ENCODE measurements at places on chromosomes 11 and 22.

- no peak for DNase-seq
Observed at GRCh38 chr22:50176850-50177536, 6.5 kb downstream of the PANX2 start.

DNA sequence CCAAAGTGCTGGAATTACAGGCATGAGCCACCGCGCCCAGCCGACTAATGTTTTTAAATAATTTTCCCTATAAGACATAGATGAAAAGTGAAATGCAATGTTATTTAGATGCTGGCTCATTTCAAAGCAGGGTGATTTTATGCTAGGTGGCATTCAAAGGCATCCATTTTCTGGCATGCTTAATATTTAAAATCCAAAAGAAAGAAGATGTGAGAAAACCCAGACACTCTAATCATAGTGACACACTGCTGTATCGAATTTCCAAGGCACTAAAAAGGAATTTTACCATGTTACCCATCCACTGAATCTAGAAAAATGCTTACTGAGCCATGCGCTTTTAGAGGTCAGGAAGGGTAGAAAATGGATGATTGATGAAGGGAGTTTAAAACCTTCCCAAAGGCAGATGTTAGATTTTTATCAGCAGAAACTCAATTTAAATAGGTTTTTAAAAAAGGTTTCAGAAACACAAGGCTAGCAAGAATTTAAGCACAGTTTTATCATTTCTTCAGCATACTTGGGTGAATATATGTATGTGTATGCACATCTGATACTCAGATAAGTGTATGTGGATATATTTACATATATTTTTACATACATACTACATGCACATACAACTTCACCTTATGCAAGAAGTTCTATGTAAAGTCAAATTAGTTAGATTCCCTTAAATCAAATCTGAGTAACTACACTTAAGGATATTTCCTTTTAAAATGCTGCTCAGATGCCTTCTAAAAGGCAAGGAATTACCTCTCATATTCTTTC is 24.1 kb upstream of the CCDC89 start:
- DNase-seq = no peak

DNA sequence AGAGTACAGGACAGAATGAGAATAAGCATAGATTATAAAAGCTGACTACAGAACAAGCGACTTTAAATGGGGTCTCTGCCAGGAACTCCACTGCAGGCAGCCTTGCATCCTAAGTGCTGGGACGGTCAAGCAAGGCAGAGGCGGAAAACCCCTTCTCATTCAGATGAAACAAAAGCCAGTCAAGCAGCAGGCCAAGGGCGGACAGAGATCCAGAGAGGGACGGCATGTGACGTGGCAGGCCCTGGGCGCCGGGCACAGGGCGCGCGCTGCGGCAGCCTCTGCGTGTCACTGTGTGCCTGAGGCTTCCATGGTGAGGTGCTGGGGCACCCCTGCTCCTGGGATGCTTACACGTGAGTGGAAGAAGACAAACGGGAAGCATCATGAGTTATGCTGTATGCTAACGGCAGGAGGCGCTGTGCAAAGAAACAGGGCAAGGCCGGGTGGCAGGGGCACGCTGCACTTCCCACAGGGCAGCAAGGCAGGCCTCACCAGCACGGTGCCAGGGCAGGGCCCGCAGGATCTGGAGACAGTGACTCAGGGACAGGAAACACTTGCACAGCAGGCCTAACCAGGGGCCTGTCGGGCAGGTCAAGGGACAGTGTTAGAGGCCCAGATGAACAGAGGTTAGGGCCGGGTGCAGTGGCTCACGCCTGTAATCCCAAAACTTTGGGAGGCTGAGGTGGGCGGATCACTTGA is 6.2 kb downstream of the TOLLIP start:
- DNase-seq = no peak

DNA sequence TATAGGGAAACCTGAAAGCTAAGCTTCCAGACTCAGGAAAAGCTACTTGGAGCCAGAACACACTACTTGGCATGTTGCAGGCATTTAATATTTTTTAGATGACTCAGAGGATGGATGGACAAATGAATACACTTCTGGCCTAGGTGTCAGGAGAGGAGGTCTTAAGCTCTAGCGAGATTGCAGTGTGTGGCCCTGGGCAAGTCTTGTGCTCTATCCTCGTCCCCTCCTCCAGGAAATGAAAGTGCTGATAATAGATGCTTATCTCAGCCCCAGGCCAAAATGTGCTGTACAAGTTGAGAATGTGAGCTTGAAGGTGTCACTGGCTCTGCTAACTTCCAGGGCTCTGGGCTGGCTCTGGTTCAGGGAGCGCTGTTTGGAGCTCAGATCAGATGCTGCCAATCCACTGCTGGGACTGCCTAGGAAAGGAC is 136.3 kb downstream of the PKNOX2 start:
- DNase-seq = no peak

DNA sequence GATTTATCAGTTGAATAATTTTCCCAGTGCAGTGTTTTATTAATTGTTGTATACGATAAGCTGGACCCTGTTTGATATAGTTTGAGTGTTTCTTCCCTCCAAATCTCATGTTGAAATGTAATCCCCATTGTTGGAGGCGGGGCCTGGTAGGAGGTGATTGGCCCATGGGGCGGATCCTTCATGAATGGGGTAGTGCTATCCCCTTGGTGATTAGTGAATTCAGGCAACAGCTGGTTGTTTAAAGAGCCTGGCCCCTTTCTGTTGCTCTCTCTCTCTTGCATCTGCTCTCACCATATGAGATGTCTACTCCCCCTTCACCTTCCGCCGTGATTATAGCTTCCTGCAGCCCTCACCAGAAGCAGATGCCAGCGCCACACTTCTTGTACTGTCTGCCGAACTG is 1.5 kb downstream of the OR5A1 start:
- DNase-seq = no peak

DNA sequence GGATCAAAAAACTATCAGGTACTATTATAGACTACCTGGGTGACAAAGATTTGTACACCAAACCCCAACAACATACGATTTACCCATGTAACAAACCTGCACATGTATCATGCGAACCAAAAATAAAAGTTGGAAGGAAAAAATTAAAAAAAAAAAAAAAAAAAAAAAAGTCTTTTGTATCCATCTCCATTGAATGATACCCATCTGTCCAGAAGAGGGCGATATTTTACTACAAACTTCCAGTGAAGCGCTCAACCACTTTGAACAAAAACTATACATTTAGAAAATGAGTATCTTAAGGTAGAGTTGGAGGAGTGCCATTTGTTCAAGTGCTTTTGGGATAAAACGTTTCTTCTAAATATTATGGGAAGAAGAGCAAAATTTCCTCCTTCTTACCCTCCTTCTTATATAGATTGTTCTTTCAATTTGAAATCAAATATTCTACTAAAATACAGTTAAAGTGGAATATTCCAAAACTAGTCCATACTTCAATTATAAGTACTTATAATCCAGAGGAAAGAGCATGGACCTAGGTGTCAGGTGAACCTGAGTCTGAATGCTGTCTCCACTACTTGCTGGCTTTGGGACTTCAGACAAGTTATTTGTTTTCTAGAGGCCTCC is 23.3 kb downstream of the ARL14EP start:
- DNase-seq = peak; percentile 63

- DNase-seq = no peak
Observed at GRCh38 chr11:79922641-79923040, 481.8 kb upstream of the TENM4 start.

DNA sequence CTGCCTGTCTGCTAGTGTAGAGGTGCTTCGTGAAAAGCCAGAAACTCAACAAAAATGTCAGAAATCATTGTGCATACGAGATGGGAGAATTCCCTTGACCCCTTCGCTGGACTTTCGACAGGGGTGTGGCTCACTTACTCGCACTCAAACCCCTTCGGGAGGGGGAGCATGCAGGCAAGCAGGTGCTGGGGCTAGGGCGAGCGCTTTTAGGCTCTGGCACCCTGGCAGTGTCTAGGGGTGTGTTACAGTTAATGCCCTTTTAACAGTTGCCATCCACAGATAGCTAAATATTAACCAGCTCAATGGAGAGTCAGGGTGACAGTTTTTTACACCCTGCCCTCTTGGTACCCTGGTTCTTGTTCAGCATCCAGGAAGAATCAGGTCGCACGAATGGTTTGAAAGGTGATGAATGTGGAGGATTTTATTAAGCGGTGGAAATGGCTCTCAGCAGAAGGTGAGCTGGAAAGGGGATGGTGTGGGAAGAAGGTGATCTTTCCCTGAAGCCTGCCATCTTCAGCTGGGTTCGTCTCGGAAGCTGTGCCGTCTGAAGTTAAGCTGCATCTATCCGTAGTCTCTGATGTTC is 59.6 kb upstream of the SHANK2 start:
- no peak for DNase-seq

- DNase-seq = no peak
Observed at GRCh38 chr11:65912845-65913244, 6.0 kb downstream of the C11orf68 start.

DNA sequence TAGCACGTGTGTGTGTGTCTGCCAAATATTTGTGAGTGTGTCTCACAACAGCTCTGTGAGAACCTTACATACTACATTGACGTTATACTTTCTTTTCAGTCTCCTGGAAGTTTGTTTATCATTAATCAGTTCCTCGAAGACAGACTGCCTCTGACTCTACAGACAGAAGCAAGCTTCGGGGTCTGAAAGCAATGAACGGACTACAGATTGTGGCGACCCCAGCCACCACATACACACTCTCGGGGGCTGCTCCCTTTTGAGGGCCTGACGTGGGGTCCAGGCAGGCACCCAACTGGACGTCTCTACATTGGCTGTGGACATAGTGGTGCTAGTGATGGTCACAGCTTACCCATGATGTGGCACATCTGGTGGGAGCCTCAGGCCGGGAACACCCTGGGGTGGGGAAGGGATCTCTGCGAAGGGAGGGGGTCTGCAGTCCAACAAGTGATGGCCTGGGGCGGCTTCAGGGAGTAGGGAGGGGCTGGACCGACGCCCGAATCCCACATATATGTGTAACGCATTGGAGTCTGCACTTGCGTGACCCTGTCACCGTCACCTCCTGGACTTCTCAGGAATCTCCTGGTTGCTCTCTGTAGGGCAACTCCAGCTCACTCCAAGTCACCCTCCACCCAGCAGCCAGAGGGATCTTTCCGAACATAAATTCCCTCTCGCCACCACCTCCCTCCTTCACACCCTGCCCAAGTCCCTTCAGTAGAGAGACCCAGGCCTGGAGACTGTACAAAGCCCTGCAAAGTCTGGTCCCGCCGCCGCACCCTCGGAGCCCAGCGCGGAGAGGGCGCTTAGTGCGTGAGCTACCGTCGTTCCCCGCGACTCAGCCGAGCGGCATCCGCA is 30.4 kb upstream of the TRIM29 start:
- no peak for DNase-seq

DNA sequence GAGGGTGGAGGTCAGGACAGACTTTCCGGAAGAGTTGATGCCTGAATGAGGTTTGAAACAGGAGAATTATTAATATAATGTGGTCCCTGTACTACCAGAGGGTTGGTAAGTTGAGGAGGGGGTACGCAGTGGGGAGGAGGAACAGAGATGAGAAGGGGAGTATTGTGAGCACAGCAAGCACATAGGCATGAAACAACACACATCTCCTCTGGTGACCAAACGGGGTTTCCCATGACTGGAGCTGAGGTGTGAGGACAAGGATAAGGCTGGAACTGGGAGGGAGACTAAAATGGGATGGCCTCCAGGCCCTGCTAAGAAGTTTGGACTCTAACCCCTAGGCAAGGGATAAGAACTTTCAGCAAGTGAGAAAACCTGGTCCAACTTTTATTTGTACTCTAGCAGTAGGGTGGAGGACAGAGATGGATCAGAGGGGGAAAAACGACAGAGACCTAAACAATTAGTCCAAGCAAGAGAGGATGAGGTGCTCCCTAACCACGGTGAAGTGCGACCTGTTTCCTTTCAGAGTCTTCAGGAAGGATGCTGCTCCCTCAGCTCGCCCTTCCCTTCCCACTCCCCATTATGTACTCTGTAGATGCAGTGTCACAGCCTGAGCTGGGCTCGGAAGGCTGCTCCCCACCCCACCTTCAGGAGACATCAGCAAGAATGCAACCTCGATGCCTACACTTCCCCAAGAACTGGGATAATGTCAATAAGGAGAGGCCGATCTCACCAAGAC is 59.2 kb downstream of the BTG4 start:
- DNase-seq = no peak

DNA sequence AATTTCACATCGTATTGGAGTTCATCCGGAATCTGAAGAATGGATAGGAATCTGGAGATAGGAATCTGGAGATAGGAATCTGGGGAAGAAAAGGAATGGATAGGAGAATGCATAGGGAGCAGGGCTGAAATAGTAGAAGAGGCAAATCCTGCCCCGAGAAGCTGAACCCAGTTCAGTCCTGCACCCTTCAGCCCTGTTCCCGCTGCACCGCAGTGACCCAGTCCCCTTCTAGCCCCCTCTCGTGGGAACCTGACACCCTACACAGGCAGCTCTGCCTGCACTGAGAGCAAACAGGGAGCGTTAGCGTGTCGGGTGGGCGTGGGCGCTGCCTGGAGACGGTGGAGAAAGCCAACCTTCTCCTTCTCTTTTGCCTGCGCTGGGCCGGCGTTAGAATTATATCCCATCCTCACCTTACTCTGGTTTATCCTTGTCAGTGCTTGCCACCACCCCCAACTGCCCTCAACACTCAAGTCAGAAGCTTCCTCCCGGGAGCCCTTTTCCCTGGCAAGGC is 1.0 kb upstream of the CCKBR start:
- DNase-seq = peak; percentile 79

GRCh38 chr22:24953384-24954113 is 1.0 kb downstream of the KIAA1671 start:
- DNase-seq = no peak

DNA sequence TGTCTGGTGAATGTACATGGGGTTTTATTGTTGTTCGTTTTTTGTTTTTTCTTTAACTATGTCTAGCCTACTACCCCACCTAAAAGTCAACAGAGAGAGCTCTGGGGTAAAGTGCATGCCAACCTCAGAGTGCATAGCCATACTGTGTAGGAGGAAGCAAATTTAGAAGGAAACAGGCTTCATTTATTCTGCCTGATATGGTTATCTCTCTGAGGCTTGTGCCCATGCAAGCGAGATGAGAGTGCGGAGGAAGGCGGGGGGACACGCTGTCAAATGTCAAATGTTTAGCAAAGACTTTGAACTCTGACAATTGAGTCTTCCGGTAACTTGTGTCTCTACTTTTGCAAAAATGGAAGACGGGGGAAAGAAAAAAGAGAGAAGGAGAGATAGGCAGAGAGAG is 295.5 kb downstream of the ETS1 start:
- DNase-seq = no peak

DNA sequence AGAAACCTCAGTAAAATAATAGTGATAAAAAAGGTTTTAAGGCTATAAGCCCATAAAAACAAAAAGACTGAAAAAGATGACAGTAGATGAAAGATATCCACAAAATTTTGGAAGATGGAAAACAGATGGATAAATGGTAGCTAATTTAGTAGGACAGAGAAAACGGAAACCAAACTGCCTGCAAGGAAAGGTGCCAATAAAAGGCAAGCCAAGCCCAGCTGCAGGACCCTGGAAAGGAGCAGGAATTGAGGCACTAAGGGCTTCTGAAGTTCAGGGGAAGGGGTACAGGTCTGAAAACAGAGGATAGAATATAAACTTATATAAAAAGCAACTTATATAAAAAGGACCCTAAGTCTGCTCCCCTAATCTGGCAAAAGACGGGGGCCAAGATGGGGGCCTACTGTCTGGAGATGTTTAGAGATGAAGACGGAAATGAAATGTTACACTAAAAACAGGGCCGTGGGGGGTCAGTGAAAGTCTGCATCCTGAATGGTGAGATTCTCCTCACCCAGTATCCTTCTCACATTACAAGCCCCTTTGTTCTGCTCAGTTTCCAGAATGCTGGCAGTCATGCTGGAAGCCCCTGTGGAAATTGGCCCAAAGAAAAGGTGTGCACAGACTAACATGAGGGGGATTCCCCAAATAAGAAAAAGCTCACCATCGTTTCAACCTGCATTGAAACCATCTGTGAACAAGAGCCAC is 269.3 kb upstream of the PITPNB start:
- no peak for DNase-seq

GRCh38 chr11:13152264-13152663 is 125.3 kb upstream of the BMAL1 start:
- no peak for DNase-seq
